ENCODE measurements at places on chromosomes 7 and 10. TPM values are rescaled to one million over a fixed set of nuclear protein-coding genes. Genes with fewer than 3 reads are reported as not detected.

C10orf67 gene
- total RNA-seq = 0.53 TPM

GNGT1 gene
- total RNA-seq = not detected

GPR26 gene
- not detected for total RNA-seq

SH2D4B gene
- not detected for total RNA-seq

CYP3A4 gene
- not detected for total RNA-seq

ANKRD30A gene
- not detected for total RNA-seq

TAS2R5 gene
- not detected for total RNA-seq
